Renal cortical epithelial cell (primary cell): ENCODE measurements at places on chromosomes 2 and 18.

- no peak for DNase-seq
Measured at GRCh38 chr2:12612671-12613070, 104.1 kb upstream of the TRIB2 start.

DNA sequence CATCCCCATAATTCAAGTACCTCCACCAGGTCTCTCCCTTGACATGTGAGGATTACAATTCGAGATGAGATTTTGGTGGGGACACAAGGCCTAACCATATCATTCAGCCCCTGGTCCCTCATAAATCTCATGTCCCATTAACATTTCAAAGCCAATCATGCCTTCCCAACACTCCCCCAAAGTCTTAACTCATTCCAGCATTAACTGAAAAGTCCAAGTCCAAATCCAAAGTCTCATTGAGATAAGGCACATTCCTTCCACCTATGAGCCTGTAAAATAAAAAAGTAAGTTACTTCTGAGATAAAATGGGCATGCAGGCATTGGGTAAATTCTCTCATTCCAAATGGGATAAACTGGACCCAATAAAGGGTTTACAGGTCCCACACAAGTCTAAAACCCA lies 849.7 kb downstream of the BCL11A start:
- no peak for DNase-seq

DNA sequence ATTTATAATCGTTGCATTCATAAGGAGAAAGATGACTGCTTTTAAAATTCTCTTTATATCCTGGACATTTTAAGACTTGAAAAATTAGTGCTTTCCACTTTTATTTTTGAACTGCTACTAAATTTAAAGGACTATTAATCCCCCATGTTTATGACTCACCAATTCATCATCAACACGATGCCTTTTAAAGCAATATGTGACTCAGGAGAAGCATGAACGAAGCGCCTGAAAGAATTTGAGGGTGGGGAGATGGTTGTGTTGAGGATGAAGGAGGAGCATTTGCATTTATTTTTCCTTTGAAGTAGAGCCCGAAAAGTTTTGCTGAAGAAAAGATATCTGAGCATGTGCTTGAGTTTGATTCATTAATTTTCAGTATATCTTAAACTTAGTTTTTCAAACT lies 192.2 kb upstream of the LRRTM1 start:
- peak; percentile 91 for DNase-seq

- no peak for DNase-seq
Measured at GRCh38 chr18:6031002-6031401, 135.7 kb upstream of the TMEM200C start.

GRCh38 chr2:217222309-217222910 lies 362.5 kb upstream of the TNP1 start:
- DNase-seq: no peak

- no peak for DNase-seq
Measured at GRCh38 chr2:181007086-181007837, 26.9 kb downstream of the UBE2E3 start.

DNA sequence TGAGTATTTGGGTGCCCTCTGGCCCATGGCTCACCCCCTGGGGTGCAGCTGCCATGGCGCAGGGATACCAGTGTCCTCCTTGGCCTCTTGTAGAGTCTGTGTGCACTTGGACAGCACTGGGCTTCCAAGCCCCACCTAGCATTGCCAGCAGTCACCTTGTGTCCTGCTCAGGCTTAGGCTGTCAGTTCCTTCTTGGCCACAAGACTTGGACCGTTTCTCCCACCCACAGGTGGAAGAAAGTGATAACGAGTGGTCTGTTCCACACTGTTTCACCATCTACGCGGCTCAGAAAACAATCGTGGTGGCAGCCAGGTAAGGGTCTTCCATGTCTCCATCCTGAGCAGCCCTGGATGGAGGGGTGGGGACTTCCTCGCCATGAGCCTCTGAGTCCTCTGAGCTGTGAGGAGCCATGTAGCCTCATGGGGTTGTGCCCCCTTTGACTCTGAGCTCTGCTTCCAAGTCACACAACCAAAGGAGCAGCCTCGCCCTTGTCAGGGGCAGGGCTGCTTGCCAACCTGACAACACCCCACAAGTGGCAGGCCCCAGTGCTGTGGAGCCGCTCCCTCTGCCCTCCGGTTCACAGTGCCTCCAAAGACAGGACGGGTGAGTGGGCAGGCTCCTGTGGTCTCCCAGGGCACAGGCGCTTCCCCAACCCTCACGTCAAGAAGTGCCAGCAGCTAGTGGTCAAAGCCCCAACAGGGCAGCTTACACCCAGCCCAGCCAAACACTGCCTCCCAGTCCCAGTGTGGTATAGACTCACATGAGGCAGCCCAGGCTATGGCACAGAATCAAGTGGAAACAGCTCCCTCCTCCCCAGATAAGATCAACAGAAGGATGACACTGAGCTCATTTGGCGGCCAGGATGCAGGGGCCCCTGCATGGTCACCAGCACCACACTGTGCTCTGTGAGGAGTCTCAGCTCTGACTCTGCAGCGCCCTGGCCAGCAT lies 18.4 kb downstream of the STK25 start:
- no peak for DNase-seq

- peak; percentile 82 for DNase-seq
Measured at GRCh38 chr2:215797676-215798075, 215.7 kb downstream of the MREG start.

DNA sequence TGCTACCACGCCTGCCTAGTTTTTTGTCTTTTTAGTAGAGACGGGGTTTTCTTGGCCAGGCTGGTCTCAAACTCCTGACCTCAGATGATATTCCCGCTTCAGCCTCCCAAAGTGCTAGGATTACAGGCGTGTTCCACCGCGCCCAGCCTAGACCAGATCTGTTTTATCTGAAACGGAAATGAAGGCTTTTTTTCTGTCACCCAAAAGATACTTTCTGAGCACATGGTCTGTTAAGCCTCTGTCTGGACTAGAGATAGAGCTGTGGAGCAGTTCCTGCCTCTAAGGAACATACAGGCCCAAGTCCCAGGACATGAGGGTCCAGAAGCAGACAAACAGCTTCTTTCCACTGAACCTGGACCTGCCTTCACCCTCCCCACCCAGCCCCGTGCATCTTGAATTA lies 43.6 kb upstream of the PTMA start:
- DNase-seq: no peak

- DNase-seq: no peak
Measured at GRCh38 chr2:138531913-138532312, 30.3 kb downstream of the SPOPL start.

DNA sequence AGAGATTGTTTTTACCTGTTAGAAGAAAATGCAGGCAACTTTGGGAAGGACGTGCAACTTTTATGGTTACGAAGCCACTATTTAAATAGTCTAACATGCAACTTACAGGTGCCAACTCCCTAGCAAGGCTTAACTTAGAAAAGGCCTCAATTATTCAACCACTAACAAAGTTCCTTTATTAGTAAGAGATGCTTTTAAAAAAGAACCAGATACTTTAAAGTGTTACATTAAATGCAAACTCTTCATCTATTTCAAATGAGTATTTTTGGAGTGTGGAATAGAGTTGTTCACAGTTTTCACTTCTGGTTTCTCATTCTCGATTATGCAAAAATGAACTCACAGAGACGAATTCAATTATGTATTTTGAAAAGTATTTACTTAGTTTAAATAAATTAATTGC lies 51.7 kb downstream of the PELI1 start:
- no peak for DNase-seq

DNA sequence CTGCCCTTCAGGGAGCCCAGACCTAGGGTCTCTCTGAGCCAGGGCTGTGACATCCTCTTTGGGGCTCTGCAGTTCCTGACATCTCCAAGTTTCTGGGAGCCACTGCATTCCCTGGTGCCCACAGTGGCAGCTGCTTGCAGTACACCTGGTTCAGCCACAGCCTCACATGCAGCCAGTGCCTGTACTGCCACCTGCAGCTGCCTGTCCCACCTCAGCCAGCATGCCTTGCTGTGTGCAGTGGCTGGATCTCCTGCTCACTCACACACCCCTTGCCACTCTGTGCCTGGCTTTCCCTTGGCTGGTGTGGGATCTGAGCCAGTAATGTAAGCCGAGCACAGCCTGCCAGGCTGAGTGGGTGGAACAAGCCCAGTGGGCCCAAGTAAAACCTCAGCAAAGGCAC lies 1288.7 kb downstream of the CNTNAP5 start:
- DNase-seq: peak; percentile 1

DNA sequence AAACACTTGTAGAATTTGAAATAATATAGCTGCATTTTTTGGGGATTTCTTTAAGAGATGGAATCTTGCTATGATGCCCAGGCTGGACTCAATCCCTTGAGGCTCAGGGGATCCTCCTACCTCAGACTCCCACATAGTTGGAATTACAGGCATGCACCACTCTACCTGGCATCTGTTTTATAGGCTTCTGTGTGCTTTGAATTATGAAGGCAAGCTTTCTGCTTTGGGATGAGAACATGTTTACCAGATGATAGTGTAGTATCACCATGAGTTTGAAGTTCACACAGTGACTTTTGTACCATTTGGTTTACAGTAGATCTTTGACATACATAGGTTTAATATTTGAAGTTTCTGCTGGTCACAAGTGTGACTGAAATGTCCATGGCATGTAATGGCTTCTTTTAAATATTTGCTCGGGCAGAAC lies 10.7 kb downstream of the CNOT11 start:
- DNase-seq: no peak

GRCh38 chr18:47775961-47776360 lies 154.5 kb downstream of the SMAD2 start:
- DNase-seq: no peak

- peak; percentile 88 for DNase-seq
Measured at GRCh38 chr2:223896833-223897311, 48.3 kb downstream of the WDFY1 start.

GRCh38 chr2:3806168-3806567 lies 102.8 kb downstream of the DCDC2C start:
- DNase-seq: no peak

DNA sequence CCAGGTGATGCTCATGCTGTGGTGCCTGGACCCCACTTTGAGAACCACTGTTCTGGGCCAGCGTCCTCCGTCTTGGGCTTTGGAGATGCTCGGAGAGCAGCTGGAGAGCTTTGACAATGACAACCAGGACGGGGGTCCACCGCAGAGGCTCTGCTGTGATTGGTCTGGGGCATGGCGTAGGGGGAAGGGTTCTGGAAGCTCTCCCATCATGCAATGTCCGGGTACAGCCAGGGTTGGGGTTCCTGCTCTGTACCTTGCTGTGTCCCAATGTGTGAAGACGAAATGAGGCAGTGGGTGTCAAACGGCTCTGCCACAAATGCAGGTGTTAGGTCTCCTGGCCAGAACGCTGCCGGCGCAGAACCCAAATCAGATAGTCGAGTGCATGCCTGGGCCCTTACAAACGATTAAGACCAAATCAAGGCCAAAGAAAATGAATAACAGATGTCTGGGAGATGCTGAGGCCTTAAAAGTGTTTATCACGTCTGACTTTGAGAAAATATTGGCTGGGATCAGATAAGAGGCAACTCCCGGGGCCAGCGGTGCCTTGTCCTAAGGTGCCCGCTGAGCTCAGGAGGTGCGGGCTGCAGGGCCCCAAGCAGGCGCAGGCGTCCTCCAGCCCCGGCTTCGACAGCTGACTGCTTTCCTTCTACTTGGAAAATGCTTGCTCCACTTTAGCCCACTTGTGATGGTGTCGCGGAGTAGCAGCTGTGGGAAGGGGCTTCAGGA lies 117.2 kb downstream of the VAPA start:
- no peak for DNase-seq

- DNase-seq: no peak
Measured at GRCh38 chr2:18005411-18005810, 126.9 kb downstream of the KCNS3 start.

DNA sequence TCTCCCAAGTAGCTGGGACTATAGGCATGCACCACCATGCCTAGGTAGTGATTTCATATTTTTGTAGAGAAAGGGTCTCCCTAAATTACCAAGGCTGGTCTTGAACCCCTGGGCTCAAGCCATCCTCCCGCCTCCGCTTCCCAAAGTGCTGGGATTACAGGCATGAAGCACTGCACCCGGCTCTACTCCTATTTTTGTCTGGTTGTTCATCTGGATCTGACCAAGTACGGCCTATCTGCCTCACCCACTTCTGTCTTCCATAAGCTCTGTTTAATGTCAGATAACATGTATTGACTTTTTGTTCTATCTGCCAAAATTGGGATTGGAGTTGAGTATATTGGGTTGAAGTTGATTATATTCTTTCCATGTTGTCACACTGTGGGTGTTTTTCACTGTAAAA lies 198.4 kb downstream of the AFF3 start:
- no peak for DNase-seq

DNA sequence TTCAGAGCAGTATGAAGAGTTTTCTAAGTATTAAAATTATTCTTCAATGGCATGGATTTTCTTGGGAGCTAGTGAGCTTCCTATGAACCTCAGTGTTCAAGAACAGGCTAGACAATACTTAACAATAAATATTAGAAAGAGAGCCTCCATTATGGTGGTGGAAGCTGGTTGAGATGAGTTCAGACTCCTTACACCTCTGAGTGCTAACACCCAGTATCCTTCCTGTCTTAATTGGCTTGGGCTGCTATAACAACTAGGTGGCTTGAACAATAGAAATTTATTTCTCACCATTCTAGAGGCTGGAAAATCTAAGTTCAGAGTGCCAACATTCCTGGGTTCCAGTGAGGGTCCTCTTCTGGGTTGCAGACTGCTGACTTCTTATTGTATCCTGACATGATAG lies 369.4 kb upstream of the HNRNPA3 start:
- no peak for DNase-seq

DNA sequence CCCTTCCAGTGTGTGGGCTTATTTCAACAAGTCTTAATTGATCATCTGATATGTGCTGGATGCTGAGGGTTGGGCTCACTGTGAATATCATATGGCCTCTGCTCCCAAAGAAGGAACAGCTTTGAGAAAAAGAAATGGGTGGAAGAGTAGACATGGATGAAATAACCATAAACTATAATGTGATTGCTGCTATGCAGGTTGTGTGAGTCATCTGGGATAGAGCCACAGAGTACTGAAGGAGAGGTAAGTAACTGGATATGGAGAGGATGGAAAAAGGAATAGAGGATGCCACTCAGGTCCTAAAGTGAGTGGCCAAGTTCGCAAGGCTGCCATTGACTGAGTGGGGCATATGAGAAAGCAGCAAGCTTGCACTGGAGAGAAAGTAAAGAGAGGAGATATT lies 8.7 kb upstream of the DSG2 start:
- DNase-seq: peak; percentile 49

GRCh38 chr2:46921676-46922448 lies 6.3 kb upstream of the MCFD2 start:
- DNase-seq: no peak

DNA sequence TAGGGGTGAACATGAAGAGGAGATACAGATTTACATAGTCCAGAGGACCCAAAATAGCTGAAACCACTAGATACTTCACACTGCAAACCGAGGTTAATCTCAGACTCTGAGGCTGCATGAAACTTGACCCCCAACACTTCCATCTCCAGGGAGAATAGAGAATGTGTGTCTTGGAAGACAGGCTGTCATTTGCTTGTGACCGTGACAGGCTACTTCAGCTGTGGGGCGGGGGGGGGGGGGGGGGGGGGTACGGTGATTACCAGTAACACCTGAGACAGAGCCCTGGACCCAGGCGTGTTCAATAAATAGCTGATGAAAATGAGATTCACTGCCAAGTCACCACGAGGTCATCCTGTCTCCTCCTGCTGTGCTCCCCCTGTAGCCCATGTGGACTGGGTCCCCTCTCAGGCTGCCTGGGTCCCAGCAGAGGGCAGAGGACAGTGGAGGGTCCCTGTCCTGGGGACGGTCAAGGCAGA lies 5.7 kb upstream of the KLHL29 start:
- no peak for DNase-seq
